Upper lobe of left lung (tissue), 6 donors: ENCODE measurements at places on chromosomes 3 and 15. TPM values are rescaled to one million over a fixed set of nuclear protein-coding genes. Genes with fewer than 3 reads are reported as not detected.

The ZIC1 gene
- not detected for total RNA-seq

- DNase-seq = no peak
These were observed 48.6 kb downstream of the LPP start for GRCh38 chr3:188202358-188203138.

DNA sequence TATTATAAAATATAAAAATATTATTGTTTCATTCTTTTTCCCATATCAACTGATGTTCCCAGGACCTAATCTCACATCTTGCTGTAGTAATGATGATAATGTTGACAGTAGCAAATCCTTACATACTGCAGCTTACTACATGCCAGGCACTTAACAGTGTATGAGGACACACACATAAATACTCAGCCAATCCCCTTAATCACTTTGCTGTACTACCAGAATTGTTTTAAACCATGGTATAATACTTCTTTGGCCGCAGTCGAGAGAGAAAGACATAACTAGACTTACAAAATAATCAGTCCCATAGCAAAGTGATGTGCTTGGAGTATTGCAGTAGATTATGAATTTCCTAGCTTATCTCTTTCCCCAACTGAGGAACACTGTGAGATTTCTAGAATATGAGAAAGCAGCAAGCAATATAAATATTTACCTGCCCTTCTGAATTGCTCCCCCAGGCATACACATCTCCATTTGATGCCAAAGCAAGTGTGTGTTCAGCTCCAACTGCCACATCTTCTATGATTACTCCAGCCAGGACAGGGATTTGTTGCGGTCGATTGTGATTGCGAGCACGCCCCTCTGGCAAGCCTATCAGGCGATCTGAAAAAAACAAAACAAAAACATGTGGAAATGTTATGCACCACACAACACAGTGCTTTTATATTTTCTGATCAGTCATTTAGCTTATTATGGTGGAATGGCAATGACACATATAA is 33.0 kb downstream of the FBXL22 start:
- DNase-seq = no peak

The TRPM7 gene
- total RNA-seq = 74.3 TPM

The EMC7 gene
- 64.2 TPM for total RNA-seq

- no peak for DNase-seq
These were observed 84.6 kb upstream of the ARHGEF3 start for GRCh38 chr3:56886314-56886713.

DNA sequence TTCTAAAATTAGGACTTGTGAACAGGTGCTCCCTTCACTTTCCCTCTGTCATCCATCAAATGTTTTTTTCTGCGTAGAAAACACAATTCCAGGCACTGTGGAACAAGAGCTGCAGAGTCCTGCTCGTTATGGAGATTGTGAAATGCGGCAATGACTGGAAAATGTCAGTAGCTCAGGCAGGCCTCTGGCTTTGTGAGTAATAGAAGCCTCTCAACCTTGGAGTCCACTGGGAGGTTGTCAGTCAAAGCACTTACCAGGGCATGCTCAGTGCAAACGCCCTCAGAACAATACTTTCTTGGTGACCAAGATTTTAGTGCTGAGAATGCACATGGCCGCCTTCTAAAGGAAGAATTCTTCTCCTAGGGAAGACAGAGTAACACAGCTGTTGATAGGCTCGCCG is 26.7 kb upstream of the MED12L start:
- no peak for DNase-seq

The NUDT16 gene
- total RNA-seq = 57.8 TPM

The GRM2 gene
- total RNA-seq = 1.0 TPM

- DNase-seq = peak; percentile 23
These were observed 22.4 kb upstream of the ALDH1A2 start for GRCh38 chr15:58087871-58088270.

- no peak for DNase-seq
These were observed 72.9 kb downstream of the CD200 start for GRCh38 chr3:112405845-112406244.

The EOMES gene
- total RNA-seq = 0.44 TPM

The LRRN1 gene
- total RNA-seq = 3.9 TPM

DNA sequence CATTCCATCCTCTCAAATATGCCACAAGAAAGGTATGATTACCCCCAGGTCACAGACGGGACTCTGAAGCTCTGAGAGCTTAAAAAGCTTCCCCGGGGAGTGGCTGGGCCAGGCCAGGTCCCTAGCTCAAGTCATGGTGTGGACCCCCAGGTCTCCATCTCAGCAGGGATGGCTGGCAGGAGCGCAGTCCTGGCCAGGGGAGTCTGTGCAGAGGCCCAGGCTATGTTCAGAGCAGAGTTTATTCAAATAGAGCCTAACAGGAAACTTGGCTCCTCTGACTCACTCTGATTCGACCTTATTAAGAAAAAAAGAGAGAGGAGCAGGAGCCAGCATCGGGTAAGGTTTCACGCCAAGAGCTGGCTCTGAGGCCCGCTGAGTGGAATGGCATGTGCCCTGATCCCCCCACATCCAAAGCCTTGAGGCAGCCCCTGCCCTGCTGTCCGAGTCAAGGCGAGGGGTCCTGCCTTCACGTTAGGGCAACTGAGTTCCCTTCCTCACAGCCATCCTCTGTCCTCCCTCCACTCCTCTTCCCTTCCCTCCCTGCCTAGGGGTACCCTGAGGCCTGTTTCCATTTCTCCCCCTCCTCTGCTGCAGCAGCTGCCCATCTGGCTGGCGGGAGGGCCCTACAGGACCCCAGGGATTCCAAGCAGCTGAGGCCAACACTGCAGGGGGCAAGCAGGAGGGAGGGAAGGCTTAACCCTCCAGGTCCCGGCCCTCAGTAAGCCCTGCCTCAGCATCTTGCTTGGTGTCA is 1.9 kb upstream of the LOXL1 start:
- DNase-seq = no peak

DNA sequence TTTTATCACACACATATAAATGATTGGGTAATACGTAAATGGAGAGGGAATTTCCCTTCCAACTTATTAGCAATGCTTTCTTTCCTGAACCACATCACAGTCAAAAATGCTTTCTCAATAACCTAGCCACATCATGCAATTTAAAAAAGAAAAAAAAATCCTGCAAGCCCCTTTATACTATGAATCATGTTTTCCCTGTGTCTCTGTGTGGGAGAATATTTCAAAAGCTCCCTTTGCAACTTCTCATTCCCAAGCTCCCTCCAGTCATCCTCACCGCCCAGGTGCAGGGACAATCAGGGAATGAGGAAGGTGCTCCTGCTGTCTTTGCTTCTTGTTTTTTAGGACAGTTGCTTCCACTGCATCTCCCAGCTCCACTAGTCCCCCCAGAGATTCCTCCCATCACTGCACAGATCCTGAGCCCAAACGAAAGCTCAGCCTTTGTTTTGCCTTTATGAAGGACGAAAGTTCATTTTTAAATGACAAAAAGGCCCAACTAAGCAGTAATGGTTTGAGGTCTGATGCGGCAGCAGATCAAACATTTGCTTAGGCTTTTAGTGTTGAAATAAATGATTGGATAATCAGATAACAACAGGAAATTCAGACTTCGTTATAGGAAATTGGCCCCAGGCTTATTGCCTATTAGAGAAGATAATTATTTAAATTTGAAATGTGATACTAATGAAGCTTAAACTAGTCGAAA is 47.8 kb upstream of the ADGRG7 start:
- DNase-seq = no peak

DNA sequence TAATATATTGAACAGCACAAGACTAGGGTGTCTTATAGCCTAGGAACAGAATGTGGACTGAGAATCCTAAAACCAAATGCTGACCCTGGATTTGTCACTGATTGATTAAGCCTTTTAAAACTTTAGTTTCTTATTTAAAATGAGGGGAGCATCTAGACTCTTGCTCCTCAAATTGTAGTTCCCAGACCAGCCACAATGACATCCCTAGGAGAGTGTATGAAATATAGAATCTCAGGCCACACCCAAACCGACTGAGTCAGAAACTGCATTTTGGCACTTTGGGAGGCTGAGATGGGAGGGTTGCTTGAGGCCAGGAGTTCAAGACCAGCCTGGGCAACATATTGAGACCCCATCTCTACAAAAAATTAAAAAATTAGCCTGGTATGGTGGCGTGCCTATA is 287.8 kb upstream of the UMPS start:
- no peak for DNase-seq

The IL5RA gene
- 4.0 TPM for total RNA-seq

- DNase-seq = no peak
These were observed 10.2 kb downstream of the ALDH1L1 start for GRCh38 chr3:126170073-126170777.

The CLDN18 gene
- total RNA-seq = 134 TPM

- no peak for DNase-seq
These were observed 14.2 kb downstream of the RAB8B start for GRCh38 chr15:63203451-63204090.

The NR2F2 gene
- 37.5 TPM for total RNA-seq

DNA sequence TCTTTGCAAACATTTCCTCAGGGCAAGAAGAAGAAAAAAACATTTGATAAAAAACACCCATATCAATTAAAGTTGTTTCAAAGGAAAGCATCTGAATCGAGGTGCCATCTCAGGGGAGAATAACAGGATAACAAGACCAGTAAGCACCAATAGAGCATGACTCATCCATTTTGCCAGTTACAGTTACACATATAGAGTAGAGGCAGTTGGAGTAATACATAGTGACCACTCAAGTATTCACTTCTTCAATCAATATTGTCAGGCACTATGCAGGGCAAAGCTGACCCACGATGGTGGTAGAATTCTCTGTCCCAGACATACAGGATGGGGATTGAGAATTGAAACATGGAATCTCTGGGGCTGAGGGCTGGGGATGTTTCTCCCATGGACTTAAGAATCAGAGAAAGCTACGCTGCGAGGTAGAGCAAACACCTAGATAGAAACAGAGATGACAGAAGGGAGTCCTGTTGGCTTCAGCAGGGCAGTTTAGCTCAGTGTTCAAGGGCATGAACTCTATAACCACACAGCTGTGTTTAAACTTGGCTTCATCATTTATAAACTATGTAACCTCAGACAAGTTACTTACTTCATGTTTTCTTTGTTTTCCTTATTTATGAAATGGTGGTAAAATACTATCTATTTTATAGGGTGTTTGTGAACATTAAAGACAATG is 186.4 kb upstream of the NANOGP8 start:
- DNase-seq = no peak

DNA sequence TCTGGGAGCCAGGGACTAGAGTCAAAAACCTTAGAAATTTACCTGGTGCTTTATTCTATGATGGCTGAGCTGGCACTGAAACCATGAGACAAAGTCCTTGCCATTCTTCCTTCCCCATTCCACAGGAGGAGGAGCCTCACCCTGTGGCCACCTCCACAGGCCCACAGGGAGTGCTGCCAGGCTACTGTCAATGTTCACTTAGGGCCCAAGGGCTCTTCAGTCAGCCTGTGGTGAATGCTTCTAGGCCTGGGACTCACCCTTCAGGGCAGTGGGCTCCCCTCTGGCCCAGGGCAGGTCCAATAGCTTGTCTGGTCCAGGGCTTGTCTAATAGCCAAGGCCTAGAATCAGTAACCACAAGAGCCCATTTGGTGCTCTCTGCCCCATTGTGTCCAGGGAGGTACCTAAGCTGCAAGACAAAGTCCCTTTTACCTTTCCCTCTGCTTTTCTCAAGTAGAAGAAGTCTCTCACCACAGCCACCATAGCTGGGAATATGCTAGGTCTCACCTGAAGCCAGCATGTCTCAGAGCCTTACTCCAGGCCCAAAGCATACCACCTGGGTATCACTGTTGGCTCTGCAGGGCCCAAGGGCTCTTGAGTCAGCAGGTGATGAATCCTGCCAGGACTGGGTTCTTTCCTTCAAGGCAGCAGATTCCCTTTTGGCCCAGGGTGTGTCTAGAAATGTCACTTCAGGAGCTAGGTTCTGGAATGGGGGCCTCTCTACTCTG is 61.8 kb upstream of the CHRNB4 start:
- DNase-seq = no peak

- no peak for DNase-seq
These were observed 64.9 kb upstream of the ROPN1 start for GRCh38 chr3:124056846-124057245.

DNA sequence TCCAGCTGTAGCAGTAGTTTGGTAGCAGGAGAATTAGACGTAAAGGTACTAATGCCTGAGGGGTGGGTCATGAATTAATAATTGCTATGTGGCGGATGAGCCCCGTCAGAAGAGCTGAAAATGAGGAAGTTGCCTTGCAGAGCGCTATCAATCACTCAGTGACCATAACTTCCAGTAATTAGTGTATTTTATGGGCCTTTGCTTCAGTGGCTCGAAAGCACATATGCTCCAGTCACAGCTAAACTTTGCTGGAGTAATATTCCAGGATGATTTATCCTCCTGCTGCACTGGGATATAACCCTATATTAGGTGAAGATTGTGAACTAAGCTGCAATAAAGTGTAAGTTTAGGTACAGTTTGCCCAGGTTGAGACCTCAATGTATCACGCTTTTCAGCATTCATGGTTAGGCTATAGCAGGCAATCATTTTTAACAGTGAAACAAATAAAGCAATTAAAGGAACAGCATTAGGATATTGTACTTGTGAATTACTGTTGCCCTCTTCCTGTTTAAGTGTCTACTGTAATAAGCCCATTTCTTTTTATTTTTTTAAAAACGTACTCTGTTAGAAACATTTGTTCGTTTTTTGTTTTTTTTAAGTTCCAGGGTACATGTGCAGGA is 104.6 kb upstream of the SKOR1 start:
- DNase-seq = no peak

DNA sequence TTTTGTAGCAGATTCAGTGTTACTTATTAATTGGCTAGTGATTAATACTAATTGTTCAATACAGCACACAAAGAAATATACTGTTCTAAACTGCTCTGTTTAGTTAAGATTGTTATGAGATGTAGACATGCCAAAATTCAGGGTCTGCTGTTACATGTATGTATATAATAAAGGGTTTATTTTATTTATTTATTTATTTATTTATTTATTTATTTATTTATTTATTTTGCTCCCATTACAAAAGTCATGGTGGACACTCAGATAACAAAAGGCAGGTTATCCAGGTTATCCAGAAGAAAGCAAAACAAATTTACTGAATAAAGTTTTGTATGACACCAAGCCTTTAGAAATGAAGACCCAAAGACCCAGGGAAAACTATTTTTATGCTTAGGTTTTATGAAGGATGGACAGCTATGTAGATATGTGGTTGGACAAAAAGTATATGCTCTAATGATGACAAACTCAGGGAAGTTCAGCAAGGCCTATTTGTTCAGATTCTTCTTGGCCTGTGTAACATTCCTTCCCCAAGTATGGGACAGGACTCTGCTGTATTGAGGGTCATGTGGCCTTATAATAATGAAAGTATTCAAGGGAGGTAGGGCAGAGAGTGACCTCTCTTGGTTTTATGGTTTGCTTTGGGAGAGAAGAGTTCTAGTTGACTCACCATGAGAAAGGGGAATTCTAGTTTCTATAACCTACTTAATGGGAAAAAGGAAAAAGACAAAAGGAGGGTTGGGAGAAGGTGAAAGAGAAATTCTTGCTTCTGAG is 1056.8 kb downstream of the ROBO2 start:
- DNase-seq = no peak

The GOLGA8S gene
- total RNA-seq = 0.33 TPM

- DNase-seq = peak; percentile 70
These were observed 2.1 kb downstream of the MAGI1 start for GRCh38 chr3:66036586-66037148.

DNA sequence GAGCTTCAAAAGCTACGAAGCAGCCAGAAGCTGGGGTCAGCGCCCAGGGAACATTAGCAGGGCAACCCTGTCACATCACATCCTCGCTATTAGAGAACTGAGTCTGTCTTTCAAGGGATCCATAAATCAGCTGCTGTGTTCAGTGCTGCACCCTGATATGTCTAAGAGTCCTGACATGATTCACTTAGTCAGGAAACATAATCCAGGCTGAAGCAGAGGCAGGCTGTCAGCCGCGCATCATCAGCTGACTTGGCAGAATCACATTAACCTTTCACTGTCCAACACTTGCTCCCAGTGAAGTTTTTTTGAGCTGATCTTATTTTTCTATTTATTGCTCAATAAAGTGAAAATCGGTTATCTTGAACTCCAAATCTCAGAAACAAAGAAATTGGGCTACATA is 23.5 kb downstream of the MYH15 start:
- no peak for DNase-seq
